ENCODE measurements at places on chromosomes 2 and 18.
A peak's percentile ranks its signal among the peaks of the same experiment; 100 is the strongest.

DNA sequence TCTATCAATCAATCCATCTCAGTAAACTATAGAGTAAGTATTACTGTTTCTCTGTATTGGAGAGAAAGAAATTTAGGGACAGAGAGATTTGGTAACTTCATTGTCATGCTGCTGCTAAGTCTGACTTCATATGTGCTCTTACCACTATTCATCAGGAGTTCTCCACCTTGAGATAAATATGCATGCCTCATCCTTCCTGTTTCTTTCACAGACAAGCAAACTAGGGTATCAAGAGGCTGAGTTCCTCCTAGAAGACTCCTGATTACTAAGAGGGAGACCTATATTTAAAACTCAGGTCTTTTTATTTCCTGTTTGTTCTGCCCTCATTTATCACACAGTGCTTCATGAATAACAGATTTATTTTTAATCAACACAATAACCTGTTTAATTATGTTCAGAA, 34.1 kb downstream of the RIT2 start:
- no peak for DNase-seq

DNA sequence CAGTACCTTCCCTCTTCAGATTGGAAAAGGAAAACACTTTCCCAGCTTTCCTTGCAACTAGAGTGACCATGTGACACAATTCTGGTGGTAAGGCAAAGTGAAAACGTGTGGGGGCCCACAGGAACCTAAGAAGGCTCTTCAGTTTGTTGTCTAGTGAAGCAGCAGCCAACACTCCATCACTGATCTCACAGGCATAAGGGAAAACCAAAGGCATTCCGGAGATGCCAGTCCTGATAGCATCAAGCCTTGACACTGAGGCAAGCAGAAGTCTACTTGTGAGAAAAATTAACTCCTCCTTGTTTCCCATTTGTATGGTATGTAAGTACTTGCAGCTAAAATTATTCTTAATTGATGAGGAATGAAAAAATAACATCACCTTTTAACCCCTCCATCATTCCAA, 88.3 kb downstream of the ETAA1 start:
- peak; percentile 5 for DNase-seq

DNA sequence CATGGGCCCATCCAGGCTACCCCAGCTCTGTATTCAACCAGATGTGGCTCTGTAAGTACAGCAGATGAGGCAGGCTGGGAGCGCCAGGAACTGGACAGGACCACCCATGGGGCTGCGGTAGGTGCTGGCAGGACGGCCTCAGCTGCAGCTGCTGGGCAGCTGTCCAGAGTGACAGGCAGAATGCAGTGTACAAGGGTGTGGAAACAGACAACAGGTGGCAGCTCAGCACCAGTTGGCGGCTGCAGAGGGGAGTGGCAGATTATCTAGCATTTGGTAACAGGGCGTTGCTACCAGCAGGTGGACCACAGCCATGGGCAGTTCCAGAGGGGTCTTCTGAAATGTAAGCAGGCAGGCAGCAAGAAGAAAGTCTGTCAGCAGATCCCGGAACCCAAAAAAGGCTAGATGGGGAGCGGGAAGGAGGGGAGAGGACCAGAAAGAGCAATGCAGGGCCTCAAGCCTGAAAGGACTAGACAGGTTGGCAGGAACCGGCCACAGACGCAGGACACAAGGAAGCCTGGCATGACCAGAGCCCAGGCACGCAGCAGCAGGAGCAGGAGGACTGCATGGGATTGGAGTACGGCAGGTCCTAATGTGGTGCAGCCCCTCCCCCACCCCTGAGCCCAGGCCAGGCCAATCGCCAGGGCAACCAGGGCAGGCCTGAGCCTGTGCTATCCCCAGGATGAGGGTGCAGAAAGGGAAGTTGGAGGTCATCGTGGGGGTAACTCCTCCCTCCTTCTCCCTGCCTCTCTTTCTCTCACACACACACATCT, 24.7 kb downstream of the PKDCC start:
- DNase-seq = no peak

GRCh38 chr2:33291278-33292013, 185.0 kb upstream of the RASGRP3 start:
- DNase-seq = no peak

DNA sequence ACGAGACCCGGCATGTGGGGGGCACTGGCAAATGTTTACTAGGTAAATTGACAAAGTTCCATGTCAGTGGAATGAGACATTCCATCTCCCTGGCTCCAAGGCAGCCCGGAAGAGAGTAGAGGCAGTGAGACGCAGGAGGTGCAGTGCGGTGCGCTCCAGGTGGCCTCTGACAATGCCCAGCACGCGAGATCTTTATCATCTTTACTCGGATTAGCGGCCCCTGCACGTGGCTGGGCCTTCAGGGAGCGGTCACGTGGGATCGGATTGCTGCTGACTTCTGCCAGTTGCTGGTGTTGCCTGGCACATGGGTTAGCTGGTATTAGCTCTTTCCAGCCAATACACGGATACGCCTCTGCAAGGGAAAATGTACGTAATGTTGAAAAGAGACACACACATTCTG, 151.2 kb upstream of the ALKAL2 start:
- no peak for DNase-seq

- no peak for DNase-seq
These were observed 216.0 kb downstream of the UBE2E3 start for GRCh38 chr2:181196401-181196800.

GRCh38 chr2:10863837-10864236, 47.9 kb upstream of the KCNF1 start:
- no peak for DNase-seq

GRCh38 chr2:37644191-37644590, 27.3 kb downstream of the CDC42EP3 start:
- no peak for DNase-seq

GRCh38 chr2:22596306-22596705, 788.7 kb upstream of the KLHL29 start:
- no peak for DNase-seq

- DNase-seq = no peak
These were observed 292.3 kb upstream of the CHAC2 start for GRCh38 chr2:53475321-53475720.

DNA sequence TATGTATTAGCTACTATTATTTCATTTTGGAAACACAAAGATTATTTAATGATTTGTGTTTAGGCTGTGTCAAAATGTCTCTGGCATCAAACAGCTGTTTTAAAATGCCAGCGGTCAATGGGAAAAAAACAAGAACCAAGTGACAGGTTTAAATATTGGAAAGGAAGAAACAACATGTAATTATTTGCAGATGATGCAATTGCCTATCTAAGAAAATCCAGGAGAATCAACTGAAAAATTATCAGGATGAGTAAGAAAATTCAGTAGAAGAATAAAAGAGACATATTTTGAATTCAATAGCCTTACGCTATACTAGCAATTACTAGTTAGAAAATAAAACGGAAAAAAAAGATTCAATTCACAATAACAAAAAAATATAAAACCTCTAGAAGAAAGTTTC, 51.6 kb downstream of the HNRNPLL start:
- no peak for DNase-seq

DNA sequence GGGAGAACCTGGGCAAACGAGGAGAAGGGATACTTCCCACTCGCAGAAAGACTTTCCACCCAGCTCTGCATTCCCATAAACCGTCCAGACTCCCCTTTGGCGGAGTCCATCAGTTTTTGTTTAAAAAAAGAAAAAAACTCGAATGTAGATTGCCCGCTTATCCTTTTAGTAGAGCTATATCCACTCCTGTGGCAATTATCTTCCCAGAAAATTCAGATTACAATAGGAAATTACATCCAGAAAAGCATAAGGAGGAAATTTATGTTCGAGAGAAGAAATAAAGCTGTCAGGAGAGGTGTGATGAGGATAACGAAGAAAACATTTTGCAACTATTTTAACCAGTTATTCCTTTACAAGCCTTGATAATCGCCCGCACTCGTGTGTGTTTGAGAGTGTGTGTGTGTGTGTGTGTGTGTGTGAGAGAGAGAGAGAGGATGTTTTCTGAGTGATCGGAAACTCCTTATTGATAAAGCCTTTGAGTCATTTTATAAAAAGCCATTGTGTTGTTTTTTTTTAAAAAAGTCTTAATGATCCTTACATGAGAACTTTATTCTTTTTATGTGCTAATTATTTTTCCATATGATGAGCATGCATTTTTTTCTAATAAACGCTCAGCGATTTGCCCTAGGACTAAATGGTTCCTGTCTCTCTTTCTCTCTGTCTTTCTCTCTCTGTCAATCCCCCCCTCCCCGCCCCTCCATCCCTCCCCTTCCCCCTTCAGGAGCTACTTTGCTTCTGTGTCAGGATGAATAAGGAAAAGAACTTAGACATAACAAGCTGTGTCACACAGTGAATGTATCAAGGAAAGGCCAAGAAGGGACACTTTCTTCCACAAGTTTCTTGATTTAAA, 1.1 kb upstream of the PPP3R1 start:
- DNase-seq = peak; percentile 6

- no peak for DNase-seq
These were observed 22.4 kb upstream of the PMAIP1 start for GRCh38 chr18:59877361-59877760.

DNA sequence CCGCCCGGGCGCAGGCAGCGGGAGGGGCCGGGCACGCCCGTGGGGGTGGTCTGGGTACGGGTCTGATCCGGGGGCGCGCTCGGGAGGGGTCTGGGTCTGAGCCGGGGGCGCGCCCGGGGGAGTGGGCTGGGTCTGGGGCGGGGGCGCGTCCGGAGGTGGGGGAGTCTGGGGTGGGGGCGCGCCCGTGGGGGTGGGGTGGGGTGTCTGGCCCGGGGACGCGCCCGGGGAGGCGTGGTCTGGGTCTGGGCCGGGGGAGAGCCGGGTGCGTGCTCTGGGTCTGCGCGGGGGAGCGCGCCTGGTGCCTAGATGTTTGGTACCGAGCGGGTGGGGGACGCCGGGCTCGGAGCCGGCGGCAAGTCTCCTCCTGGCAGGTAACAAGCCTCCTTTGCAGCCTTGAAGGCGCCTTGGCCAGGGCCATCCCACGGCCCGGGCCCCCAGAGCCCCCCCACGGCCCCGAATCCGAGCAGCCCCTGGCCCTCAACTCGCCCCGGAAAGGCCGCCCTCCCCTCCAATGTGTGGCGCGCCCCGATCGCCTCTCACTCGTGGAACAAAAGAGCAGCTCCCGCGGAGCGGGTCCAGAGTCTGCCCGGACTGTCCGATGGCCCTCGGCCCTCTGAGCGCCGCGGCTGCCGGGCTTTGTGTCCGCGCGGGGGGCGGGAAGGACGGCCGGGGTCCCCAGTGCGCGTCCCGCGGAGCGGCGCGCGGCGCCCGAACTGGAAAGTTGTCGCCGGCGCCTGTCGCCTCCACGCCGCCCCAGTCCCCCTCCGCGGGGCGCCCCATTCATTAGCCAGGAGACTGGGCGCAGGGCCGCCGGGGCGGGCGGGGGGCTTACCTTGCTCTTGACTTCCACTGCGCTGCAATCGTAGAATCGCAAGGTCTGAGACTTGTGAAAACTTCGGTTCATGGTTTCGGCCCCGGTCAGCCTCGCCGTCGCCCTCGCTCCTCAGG, 595 bp downstream of the PARD6G start:
- no peak for DNase-seq

- DNase-seq = no peak
These were observed 32.1 kb downstream of the REEP1 start for GRCh38 chr2:86305195-86305914.

- peak; percentile 84 for DNase-seq
These were observed at the start of gene ANAPC1 for GRCh38 chr2:111883661-111884591. TSS of gene ANAPC1 (minus strand) at chr2:111884193. CDS start at chr2:111880825, 3,368 bp downstream.

- no peak for DNase-seq
These were observed 211.8 kb downstream of the NEDD4L start for GRCh38 chr18:58255701-58256311.

DNA sequence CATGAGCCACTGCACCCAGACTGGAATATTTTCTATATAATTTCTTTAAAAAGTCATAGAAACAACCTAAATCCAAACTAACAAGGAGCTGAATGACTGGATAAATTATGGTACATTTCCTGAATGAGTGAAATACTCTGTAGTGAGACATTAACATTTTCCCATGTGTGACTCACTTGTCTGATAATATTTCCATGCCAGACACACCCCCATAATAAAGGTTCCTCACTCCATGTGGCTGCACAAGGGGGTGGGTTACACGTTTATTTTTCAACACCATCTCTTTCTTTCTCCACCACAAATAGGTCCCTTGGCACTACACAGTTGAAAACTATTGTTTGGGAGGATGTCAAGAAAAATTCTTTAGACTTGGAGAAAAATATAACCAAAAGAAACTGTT, 266.3 kb upstream of the LYPD1 start:
- no peak for DNase-seq

- DNase-seq = no peak
These were observed 73.2 kb upstream of the GPC1 start for GRCh38 chr2:240362216-240362755.

DNA sequence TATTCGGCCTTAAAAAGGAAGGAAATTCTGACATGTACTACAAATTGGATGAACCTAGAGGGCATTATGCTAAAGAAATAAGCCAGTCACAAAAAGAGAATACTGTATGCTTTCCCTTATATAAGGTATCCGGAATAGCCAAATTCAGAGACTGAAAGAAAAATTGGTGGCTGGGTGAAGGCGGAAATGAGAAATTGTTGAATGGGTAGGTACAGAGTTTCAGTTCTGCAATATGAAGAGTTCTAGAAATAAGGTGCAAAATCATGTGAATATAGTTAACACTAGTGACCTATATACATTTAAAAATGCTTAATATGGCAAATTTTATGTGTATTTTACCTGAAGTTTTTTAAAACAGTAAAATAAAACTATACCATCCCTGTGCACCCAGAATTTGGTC, 43.1 kb downstream of the RMP24 start:
- DNase-seq = no peak

- no peak for DNase-seq
These were observed 48.4 kb downstream of the MTX2 start for GRCh38 chr2:176317623-176318065.

DNA sequence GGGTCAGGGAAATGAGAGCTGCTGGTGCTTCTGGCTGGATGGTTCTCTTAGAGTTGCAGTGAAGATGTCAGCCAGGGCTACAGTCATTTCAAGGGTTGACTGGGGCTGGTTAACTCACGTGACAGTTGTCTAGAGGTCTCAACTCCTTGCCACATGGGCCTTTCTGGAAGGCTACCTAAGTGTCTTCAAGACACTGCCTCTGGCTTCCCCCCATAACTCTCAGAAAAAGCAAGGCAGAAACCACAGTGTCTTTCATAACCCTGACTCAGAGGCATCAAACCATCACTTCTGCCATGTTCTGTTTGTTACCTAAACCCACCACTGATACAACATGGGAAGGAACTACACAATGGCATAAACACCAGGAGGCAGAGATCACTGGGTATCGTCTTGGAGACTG, 828.9 kb downstream of the EPHA4 start:
- no peak for DNase-seq

DNA sequence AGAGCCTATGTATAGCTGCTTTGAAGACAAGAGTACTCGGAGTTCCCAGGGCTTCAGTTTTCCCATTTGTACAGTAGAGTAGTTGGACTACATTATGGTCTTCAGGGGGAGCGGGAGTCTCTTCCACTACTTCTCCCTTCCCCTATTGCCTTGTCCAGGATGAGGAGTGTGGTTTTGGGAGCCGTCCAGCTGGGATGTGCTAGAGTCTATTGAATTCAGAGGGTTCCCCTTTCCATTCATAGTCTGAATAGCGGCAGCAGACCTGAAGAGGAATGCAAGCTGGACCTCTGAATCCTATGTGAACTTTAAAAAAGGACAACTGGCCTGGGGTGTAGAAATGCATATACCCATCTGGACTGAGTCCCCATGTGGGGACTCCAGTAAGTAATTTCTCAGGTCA, 43.5 kb upstream of the EPG5 start:
- no peak for DNase-seq
